Vagina (tissue), 2 donors: ENCODE measurements at places on chromosomes 13 and 19.

GRCh38 chr13:109156181-109156935 lies 526.9 kb downstream of the MYO16 start:
- DNase-seq, result no peak

DNA sequence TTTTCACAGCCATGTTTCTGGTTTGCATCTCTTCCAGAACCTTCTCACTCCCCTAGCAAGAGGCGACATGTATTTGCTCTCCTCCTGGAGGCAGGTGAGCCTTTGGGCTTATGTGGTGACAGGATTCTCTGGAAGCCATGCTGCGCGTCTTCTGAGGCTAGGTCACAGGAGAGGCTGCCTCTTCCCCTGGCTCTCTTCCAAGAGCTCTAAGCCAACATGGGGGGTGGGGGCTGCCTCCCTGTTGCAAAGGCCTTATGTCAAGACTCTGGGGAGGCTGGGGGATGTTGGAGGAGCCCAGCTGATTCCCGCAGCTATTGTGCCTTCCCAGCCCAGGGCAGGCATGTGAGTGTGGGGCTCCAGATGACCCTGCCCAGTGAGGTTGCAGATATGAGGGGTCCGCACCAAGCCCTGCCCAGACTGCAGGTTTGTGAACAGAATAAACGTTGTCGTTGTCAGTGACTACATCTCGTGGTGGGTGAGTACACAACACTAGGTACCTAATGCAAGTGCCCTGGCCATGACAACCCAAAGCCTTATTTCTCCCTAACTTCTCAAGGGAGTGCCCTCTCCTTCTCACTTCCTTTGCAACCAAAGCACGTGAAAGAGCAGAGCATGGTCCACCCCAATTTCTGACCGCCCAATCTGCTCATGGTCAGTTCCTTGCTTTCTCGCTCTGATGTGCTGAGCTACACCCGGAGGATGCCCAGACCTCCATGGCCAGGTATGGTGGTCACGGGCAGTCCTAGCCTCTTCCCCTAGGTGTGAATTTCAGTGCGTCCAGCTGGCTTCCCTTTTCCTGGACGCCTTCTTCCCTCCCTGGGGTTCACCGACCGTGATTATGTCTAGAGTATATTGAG lies 44.9 kb downstream of the TEX29 start:
- peak; percentile 62 for DNase-seq

DNA sequence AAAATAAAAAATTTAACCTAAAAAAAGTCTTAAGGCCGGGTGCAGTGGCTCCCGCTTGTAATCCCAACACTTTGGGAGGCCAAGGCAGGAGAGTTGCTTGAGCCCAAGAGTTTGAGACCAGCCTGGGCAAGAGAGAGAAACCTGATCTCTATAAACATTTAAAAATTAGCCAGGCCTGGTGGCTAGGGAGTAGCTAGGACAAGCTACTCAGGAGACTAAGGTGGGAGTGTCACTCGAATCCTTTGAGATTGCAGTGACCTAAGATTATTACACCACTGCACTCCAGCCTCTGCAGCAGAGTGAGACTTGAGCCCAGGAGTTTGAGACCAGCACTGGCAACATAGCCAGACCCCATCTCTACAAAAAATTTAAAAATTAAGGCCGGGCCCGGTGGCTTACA lies 1.1 kb downstream of the CCDC97 start:
- no peak for DNase-seq

GRCh38 chr19:48102870-48103751 lies 7.5 kb downstream of the PLA2G4C start:
- no peak for DNase-seq

DNA sequence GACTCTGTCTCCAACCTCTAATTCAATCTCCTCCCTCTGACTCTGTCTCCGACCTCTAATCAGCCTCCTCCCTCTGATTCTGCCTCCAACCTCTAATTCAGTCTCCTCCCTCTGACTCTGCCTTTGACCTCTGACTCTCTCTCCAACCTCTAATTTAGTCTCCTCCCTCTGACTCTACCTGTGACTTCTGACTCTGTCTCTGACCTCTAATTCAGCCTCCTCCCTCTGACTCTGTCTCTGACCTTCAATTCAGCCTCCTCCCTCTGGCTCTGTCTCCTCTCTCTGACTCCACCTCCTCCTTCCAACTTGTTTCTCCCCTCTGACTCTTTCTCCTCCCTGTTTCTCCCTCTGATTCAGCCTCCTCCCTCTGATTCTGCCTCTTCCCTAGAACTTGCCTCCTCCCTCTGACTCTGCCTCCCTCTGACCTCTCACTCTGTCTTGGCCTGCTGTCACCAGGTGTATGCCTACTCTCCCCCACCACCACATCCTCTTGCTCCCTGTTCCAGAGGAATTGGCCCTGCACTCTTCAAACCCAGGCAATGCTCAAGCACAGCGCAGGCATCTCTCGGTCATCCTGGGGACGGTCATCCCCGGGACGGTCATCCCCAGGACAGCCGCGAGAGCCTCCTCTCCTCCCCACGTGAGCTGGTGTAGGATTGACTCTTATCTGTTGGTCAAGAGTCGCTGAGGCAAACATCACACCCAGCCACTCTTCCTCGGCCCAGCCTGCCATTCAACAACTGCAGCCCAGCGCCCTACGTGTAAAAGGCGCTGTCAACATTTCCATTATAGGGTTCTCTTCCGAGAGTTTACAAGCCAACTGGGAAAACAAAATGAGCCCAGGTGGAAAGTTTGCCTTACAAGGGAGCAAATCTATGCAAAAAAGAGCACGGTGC lies 60.2 kb downstream of the ZIC5 start:
- no peak for DNase-seq

GRCh38 chr13:29993716-29994488 lies 143.5 kb upstream of the UBL3 start:
- DNase-seq, result peak; percentile 85

GRCh38 chr19:51147663-51148062 lies 5.6 kb downstream of the SIGLEC7 start:
- no peak for DNase-seq

- no peak for DNase-seq
Observed at GRCh38 chr13:75581874-75582640, 32.5 kb downstream of the UCHL3 start.

GRCh38 chr13:77563111-77563510 lies 27.6 kb downstream of the SCEL start:
- no peak for DNase-seq

DNA sequence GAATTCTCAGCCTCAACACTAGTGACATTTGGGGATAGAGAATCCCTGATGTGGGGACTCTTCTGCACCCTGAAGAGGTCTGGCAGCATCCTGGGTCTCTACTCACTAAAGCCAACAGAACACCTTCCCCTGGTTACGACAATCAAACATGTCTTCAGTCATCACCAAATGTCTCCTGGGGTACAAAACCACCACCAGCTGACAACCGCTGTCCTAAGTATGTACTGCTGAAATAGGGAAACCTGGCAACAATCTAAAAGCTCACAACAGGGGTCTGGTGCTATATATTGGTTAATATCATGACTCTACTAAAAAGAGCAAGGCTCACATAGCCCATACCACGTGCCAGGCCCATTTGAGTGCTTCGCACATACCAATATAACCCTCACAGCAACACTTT lies 13.4 kb downstream of the AKT2 start:
- DNase-seq, result no peak

DNA sequence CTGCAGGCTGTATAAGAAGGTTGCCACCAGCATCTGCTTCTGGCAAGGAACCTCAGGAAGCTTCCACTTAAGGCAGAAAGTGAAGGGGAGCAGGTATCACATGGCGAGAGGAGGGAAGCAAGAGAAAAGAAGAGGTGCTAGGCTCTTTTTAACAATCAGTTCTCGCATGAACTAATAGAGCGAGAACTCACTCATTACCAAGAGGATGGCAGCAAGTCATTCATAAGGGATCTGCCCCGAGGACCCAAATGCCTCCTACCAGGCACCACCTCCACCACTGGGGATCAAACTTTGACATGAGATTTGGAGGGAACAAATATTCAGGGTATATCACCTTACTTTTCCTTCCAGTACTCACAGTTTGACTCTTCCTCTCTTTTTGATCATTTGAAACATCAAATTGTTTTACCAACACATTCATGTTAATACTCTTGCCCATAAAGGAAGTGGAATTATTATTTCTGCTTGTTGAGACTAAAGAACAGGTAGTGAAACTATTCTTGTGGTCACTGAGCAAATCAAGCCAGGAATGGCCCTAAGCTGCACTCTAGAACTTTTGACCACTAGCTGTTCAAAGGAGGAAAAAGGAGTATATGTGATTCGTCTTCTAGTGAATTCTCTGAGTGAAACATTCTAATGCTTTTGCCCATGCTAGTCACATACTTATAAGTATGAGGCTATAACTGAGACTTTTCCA lies 45.0 kb downstream of the LACC1 start:
- DNase-seq, result no peak

DNA sequence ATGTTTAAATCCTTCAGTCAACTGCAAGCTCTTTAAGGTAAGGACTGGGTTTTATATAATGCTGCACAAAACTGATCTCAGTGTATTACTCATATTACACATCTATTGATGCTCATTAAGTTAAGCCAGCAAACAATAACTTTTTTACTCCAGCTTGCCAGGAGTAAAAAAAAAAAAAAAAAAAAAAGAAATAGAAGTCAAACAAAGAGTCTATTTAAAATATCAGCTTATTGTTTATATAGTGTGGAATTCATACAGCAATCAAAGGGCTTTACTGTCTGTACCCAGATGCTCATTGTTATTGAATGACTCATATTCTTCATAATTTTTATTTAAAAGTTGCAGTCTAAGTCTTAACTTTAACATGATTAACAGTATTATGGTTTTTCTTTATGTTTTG lies 21.8 kb upstream of the KBTBD7 start:
- no peak for DNase-seq
